ENCODE measurements at places on chromosomes 1 and 21.

GRCh38 chr21:44650973-44651675 is 3.3 kb downstream of the KRTAP12-4 start:
- no peak for DNase-seq

DNA sequence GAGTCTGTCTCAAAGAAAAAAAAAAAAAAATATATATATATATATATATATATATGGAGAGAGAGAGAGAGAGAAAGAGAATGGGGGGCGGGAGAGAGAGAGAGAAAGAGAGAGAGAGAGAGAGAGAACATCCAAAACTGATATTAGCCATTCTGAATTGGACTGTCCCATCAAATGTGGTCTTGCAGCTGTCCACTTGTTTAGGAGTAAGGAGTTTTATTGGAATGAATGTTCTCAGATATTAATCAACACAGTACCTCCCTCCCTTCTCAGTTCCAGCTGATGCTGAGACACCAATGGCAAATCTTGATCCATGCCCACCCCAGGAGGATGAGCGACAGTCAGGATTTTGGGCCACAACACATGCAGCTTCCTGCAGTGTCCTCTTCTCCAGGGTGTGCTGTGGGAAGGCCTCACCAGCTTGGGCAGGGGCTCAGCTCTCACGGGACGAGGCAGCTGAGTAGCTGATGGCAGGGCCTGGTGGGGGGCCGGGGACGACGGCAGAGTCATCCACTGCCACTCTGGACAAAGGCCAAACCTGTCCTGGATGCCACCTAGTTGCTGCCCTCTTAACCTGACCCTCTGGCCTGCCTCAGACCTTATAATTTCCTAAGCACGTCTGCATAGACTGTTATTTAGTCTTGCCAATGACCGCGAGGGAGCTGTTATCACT is 9.3 kb upstream of the CLDN14 start:
- no peak for DNase-seq

DNA sequence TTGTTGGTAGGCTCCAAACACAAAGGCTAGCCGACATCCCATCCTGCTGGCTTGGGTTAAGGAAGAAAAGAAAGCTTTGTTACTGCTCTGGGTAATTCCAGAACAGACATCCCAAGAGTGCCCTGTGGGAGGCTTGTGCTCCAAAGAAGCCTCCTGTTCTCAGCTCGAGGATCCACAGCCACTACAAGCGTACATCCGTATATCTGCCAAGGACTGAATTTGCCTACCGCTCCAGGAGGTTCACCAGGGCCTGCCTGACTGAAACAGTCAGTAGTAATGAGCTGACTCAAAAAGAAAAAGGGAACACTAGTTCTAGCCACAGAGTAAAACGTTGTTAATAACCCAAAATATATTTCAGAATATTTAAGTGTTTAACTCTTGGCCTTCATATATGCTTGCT is 24.8 kb upstream of the MUTYH start:
- no peak for DNase-seq

GRCh38 chr1:156412653-156413321 is 43.8 kb downstream of the RHBG start:
- no peak for DNase-seq

GRCh38 chr1:12461754-12462153 is 156.3 kb downstream of the DHRS3 start:
- no peak for DNase-seq

GRCh38 chr1:234839663-234840062 is 229.7 kb upstream of the IRF2BP2 start:
- DNase-seq, result no peak

- DNase-seq, result peak; percentile 70
These were observed at the start of gene PLXNA2 for GRCh38 chr1:208243967-208244916. PLXNA2 (minus strand) TSS chr1:208244384; CDS start chr1:208217922, 26,462 bp downstream.

GRCh38 chr1:244840219-244840794 is 4.8 kb downstream of the COX20 start:
- no peak for DNase-seq

GRCh38 chr1:219488275-219488674 is 124.6 kb downstream of the ZC3H11B start:
- no peak for DNase-seq

DNA sequence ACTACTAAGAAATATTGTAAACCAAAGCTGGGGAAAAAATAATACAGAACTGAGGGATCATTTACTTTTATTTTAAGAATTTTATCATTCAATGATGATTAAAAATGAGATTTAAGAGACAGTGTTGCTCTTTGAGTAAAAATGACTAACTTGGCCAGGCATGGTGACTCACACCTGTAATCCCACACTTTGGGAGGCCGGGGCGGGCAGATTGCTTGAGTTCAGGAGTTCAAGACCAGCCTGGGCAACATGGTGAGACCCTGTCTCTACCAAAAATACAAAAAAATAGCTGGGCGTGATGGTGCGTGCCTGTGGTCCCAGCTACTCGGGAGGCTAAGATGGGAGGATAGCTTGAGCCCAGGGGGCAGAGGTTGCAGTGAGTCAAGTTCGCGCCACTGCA is 21.8 kb upstream of the PLEKHO1 start:
- no peak for DNase-seq

DNA sequence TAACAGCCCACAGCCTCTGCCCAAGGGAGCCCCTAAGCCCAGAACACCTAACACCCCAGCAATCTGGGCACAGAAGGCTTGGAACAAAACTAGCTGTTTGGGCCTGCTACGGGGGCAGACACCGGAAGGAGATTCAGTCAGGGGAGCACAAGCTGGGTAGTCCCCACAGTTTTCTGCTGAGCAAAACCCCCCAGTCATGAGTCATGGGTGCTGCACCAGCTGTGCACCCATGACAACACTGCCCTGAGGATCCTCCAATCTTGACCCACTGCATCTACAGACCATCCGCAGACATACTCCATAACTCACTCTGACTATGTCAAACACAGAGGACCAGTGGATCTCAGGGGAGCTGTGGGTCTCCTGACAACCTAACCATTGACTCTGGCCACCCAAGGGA is 105.1 kb downstream of the LRIG2 start:
- no peak for DNase-seq

GRCh38 chr1:155254228-155254713 is 1.0 kb downstream of the ENTREP3 start:
- DNase-seq, result no peak

DNA sequence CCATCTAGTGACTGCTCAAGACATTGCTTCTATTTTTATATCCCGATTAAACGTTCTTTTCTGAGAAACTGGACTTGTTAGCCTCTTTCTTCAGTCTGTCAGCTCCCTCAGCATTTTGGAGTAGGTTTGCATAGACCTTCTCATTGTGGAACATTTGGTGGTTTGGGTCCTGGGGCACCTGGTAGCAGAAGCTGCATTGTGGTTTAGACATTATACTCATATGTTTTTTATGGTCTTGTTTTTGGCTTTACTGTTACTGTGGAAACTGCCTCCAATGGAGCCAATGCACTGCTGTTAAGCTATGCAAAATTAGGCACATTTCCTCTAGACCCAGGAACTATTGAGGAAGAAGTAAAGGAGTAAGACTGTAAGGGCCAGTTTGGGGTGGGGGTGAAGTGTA is 36.7 kb upstream of the LRRC8B start:
- DNase-seq, result no peak

DNA sequence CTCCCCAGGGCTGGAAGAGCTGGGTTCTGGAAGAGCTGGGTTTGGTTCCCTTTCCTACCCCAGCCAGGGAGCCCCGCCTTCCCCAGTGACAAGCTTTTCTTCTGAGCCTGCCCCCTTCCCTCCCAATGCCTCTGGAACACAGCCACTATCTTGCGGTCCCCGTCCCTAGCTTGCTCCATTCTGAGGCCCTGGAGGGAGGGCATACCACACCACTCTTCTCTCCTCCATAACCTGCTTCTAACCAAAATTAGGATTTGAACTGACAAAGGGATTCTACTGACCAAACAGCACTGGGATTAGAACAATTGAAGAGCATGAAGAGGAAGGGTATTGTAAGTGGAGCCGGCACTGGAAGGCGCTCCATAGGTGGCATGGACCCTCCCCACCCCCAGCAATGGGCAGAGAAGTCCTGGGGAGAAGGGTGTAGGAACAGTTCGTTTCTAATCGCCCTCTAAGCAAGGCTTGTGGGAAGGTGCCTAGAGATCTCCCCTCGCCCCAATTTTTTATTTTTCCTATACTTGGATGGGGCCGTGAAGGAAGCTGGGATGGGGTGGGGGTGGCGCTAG is 690 bp downstream of the C1orf216 start:
- peak; percentile 15 for DNase-seq

- DNase-seq, result no peak
These were observed 2.4 kb downstream of the GPR157 start for GRCh38 chr1:9126511-9126910.

DNA sequence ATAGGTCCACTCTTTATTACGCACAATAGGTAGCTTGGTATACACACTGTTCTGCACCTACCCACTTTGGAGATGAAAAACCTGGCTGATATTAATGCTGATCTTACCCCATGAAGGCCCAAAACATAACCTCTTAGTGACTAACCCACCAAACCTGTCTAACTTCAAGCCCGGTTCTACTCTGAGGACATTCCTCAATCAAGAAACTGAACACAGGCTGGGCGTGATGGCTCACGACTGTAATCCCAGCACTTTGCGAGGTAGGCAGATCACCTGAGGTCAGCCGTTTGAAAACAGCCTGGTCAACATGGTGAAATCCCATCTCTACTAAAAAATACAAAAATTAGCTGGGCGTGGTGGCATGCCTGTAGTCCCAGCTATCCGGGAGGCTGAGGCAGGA is 50.5 kb downstream of the EYA3 start:
- no peak for DNase-seq

- no peak for DNase-seq
These were observed 32.5 kb downstream of the TFF3 start for GRCh38 chr21:42282715-42283114.
